ENCODE measurements at places on chromosomes 3 and 15. TPM values are rescaled to one million over a fixed set of nuclear protein-coding genes. Genes with fewer than 3 reads are reported as not detected.

GRCh38 chr3:10993729-10994065 is 1.1 kb downstream of the SLC6A1 start:
- no peak for DNase-seq

GRCh38 chr3:149162007-149162406 is 32.6 kb downstream of the HPS3 start:
- DNase-seq = no peak

GRCh38 chr15:90080818-90081393 is 21.4 kb downstream of the IDH2 start:
- DNase-seq = no peak

DNA sequence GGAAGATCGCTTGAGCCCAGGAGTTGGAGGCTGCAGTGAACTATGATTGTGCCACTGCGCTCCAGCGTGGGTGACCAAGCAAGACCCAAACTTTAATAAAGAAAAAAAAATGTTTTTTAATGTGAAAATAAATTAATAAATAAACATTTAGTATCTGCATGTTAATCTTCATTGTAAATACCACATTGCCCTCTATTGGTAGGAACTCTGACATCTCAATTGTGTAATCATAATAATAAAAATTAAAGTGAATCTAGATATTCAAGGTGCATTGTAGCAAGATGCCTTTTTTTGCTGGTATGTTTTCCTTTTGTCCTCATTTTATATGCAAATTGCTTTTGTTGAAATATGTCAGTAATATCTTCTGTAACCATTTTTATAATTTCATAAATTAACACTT is 95.0 kb upstream of the LIMD1 start:
- DNase-seq = no peak

- no peak for DNase-seq
Measured at GRCh38 chr3:24052446-24052845, 107.4 kb downstream of the NR1D2 start.

DNA sequence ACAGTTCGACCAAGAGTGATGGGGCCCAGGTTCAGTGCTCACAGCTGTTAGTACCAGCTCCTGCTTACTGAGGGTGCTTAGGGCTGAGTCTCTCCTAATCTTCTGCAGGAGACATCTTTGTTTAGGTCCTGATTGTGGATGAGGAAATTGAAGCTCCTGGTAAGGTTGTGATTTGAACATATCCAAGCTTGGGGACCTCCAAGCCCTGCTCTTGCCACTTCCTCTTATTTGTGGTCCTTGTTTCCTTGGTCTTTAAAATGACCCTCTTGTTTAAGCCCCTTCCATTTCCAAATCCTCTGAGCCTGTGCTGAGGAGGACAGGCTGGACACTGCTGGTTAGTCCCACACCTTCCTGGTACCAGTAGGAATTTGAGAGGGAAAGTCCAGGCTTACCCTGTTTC is 87.0 kb downstream of the EEFSEC start:
- no peak for DNase-seq

DNA sequence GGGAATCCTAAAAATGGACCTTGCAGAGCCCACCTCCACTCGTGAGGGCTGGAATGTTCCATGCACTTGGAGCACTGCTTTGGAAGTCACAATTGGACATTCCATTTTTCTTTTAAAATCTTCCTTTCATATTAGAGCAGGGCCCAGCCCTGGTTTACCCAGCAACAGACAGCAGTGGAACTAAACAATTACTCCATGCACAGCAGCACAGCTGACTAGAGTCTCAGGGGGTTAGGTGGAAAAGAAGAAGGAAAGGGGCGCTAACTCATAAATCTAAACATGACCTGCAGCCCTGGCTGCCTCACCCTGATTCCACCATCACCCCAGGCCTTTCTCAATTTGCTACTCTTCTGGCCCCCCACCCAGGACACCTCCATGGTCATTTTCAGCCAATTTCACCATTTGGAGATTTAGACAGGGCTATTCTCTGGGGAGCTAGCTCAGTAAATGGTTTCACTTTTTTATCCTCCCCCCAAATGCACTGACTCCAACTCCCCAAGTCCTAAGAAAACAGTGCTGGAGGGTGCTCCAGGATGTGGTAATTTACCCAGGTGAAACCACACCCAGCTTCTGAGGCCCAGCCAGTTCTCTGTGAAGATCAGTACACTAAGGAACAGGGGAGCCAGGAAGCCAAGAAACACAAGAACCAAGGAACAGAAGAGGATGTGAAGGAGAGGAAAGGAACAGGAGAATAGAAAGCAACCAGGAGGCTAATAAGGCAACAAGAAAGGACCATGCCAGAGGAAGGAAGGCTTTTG is 1.6 kb upstream of the LRRC31 start:
- DNase-seq = no peak

DNA sequence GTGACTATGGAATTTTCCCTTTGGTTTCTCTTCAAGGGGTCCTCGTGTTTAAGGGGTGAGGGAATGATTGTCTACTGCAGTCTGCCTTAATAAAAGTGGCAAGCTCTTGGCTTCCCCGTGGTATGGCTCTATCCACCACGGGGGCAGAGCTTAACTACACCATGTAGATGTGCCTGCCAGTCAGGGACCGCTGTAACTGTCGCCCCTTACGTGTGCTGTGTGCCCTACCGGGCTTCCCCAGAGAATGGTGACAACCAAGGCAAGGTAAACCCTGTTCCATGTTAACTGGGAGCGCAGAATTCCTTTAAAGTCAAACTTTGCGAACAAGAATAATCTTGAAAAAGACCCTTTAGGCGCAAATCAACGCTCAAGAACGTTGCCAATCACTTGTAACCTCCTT is 966 bp upstream of the C3orf80 start:
- DNase-seq = peak; percentile 48

- no peak for DNase-seq
Measured at GRCh38 chr3:139131951-139132350, 87.3 kb upstream of the PRR23C start.

GRCh38 chr15:94626949-94627348 is 395.6 kb downstream of the MCTP2 start:
- no peak for DNase-seq

DNA sequence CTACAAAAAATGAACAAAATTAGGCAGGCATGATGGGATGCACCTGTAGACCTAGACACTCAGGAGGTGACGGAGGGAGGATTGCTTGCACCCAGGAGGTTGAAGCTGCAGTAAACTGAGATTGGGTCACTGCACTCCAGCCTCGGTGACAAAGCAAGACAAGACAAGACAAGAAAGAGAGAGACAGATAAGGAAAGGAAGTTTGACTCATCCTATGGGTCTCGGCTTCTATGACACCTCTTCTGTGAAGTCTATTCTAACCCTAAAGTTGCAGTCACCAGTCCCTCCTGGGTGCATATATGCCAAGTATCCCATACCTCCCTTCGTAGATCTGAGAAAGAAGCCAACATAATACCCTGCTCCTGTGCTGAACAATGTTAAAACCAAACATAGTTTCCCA is 7.9 kb upstream of the ZMAT3 start:
- no peak for DNase-seq

DNA sequence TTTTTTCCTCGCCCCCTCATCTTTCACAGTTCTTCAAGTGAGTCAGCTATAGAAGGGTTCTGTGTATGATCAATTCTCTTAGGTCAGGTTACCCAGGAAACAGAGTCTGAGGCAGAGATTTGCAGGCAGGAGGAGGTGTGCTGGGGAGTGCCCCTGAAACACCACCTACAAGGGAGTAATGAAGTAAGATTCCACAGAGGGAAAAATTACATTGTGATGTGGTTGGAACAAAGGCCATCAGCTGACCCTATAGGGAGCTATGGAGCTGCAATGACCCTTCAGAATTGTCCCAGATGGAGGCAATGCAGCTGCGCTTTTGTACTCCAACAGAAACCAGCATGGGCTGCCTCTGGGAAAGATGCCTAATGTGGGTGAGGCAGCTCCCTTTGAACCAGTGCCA is 142.2 kb upstream of the CNTN3 start:
- DNase-seq = no peak

DNA sequence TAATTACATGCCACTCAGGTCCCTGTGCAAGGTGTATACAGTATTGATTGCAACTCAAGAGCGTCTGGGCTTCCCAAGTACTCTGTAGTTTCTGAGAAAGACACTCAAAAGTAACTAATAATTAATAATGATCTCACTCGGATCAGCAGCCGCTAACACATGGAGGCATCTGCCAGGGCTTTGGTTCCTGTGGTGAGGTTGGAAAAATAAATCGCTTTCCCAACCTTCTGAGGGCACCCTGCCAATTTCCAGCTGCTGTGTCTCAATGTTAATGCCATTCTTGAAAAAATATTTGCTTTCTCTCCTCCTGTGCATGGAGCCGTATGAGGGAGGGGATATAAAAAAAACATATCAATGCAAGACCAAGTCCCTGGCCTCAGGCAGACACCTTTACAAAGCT is 116.5 kb upstream of the SLC2A2 start:
- no peak for DNase-seq

GRCh38 chr3:149658744-149659497 is 1.1 kb upstream of the WWTR1 start:
- peak; percentile 79 for DNase-seq

- no peak for DNase-seq
Measured at GRCh38 chr3:186901135-186901734, 29.1 kb upstream of the ST6GAL1 start.

- peak; percentile 63 for DNase-seq
Measured at GRCh38 chr3:116445311-116445841, at the start of gene LSAMP. Gene LSAMP, minus strand, starts transcription at chr3:116445487.

DNA sequence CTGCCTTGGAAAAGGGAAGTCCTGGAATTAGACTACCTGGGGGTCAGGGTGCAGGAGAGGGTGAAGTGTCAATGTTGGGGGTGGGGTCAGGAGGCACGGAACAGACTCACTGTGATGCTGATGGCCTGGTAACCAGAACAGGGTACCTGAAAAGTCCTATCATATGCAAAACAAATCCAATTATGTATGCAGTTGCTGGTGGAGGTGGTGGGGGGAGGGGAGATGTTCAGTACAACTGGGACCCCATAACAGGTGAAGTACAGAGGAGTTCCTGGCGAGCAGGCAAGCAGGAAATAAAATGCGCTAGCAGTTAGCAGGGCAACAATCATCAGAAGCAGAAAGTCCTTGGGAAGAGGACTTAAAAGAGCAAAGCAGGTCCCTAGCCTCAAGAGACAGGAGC is 4.2 kb upstream of the KATNBL1 start:
- DNase-seq = peak; percentile 54

The LPP gene
- 53.3 TPM for total RNA-seq

The C3orf52 gene
- total RNA-seq = 13.1 TPM

The PDCD6IP gene
- total RNA-seq = 155 TPM

The GRK7 gene
- total RNA-seq = not detected

The SNTN gene
- total RNA-seq = not detected

The ZDHHC23 gene
- 14.1 TPM for total RNA-seq

The C3orf70 gene
- 1.8 TPM for total RNA-seq

The PPM1L gene
- 17.3 TPM for total RNA-seq
